ENCODE measurements at places on chromosomes 11 and 22. TPM values are rescaled to one million over a fixed set of nuclear protein-coding genes. Genes with fewer than 3 reads are reported as not detected.

- DNase-seq, result no peak
- peaks cover 30% of the 10 kb centered on the region for H3K36me3 ChIP-seq
- no peak overlapping the region for H3K4me3 ChIP-seq
- H3K27ac ChIP-seq, result no peak overlapping the region
- no peaks in the 10 kb centered on the region for H3K27me3 ChIP-seq
Observed at GRCh38 chr11:76495019-76495418, 50.2 kb downstream of the EMSY start.

DNA sequence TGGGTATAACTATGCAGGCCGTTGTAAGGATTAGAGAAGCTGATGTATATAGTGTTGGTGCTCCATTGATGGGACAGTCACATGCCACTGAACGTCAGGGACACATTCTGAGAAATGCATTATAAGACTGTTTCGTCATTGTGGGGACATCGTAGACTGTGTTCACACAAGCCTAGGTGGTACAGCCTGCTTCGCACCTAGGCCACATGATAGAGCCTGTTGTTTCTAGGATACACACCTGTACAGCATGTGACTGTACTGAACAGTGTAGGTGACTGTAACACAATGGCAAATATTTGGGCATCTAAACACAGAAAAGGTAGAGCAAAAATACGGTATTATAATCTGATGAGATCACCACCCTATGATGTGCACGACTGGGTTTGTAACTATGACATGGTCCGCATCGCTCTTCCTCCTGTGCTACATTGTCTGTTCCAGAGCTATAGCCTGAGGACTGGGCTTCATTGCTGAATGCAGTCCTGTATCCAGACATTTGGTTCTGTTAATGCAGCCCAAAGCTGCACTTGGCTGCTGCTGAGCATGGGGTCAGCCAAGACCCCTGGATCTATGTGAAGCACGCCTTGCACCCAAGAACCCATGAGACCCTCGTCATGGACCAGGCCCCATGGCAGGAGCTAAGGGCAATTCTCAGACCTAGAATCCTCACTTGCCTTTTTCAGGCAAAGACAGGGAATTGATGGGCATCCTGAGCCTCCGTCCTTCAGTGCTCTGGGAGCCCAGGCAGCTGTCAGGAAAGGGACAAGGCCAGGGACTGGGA is 51.1 kb upstream of the THY1 start:
- DNase-seq, result no peak
- no peak overlapping the region for H3K4me3 ChIP-seq
- no peaks in the 10 kb centered on the region for H3K36me3 ChIP-seq
- no peak overlapping the region for H3K27ac ChIP-seq
- H3K4me1 ChIP-seq, result no peaks in the 10 kb centered on the region

- H3K4me1 ChIP-seq, result peaks cover 38% of the 10 kb centered on the region
- H3K36me3 ChIP-seq, result peaks cover 3% of the 10 kb centered on the region
- H3K4me3 ChIP-seq, result no peak overlapping the region
Observed at GRCh38 chr22:24402460-24403192, 24.8 kb upstream of the ADORA2A start.

The ARCN1 gene
- 114 TPM for total RNA-seq

The APLP2 gene
- total RNA-seq, result 527 TPM

The IGSF22 gene
- total RNA-seq, result 2.0 TPM

Data from lung (tissue), 17 donors.